Activated CD8-positive, alpha-beta T cell treated with anti-CD3 and anti-CD28 coated beads, Interleukin-2, amount 10 ng/mL, durations not matched to agents 7 days and 5 days (primary cell): ENCODE measurements at places on chromosomes 11 and 22.

GRCh38 chr11:34344768-34345539 lies 12.9 kb downstream of the ABTB2 start:
- peaks cover 21% of the 10 kb centered on the region for H3K4me1 ChIP-seq
- no peak overlapping the region for H3K27ac ChIP-seq
- no peak for DNase-seq
- H3K27me3 ChIP-seq: peaks cover 8% of the 10 kb centered on the region
- H3K4me3 ChIP-seq: no peak overlapping the region

GRCh38 chr22:43666457-43666856 lies 145.6 kb downstream of the EFCAB6 start:
- no peaks in the 10 kb centered on the region for H3K27me3 ChIP-seq
- H3K36me3 ChIP-seq: no peaks in the 10 kb centered on the region
- no peak overlapping the region for H3K27ac ChIP-seq
- no peak overlapping the region for H3K4me3 ChIP-seq
- DNase-seq: no peak

DNA sequence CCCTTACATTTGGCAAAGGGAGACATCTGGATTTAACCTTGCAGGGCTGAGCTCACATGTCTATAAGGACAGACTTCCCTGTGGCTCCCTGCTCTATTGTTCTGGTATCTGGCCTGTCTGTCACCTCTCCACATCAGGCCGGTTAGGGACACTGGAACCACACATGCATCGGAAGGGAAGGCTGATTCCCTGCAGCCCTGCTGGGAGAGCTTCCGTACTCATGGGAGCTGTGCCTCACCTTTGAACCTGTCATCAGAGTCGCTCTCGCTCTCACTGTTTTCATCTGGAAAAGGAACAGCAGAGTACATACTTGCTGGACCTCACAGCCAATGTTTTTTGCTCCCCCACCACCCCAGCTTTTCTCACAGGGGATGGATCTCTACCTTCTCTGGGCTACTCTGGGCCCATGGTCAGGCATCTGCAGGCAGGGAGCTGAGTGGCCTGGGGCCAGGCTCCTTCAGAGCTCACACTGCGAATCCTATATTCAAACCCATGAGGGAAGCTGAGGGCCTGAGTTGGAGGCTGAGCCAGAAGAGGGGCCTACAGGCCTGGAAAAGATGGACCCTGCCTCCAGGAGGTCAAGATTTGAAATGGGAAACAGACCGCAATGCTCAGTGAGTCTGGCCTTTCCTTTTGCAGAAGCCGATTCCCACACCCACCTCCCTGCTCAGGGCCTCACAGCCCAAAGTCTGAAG lies 31.3 kb downstream of the RPL27A start:
- DNase-seq: no peak
- H3K27me3 ChIP-seq: no peaks in the 10 kb centered on the region
- peaks cover 7% of the 10 kb centered on the region for H3K4me1 ChIP-seq
- H3K27ac ChIP-seq: no peak overlapping the region
- no peak overlapping the region for H3K4me3 ChIP-seq

GRCh38 chr22:45632791-45633515 lies 38.7 kb upstream of the ATXN10 start:
- no peaks in the 10 kb centered on the region for H3K36me3 ChIP-seq
- DNase-seq: no peak
- H3K4me3 ChIP-seq: no peak overlapping the region
- peaks cover 37% of the 10 kb centered on the region for H3K27me3 ChIP-seq
- H3K27ac ChIP-seq: no peak overlapping the region

- no peak overlapping the region for H3K27ac ChIP-seq
- peak; percentile 13 for DNase-seq
- peaks cover 7% of the 10 kb centered on the region for H3K27me3 ChIP-seq
- peaks cover 6% of the 10 kb centered on the region for H3K4me1 ChIP-seq
- H3K36me3 ChIP-seq: no peaks in the 10 kb centered on the region
Measured at GRCh38 chr11:76609736-76610370, 60.7 kb downstream of the LRRC32 start.

DNA sequence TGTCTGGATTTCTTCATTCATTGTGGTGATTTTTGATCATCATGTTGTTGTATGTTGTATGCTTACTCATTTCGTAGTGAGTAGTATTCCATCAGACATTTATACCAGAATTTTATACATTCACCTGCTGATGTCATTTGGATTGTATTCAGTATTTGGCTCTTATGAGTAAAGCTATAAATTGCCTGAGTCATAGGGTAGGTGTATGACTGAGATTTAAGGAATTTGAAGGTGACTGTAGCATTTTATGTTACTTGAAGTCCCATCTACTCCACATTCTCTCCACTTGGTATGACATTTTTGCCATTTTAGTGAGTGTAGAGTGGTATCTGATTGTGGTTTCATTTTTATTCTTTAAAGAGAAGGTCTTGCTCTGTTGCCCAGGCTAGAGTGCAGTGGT lies 548.2 kb downstream of the TBC1D22A start:
- DNase-seq: no peak
- no peak overlapping the region for H3K27ac ChIP-seq
- no peak overlapping the region for H3K4me3 ChIP-seq
- no peaks in the 10 kb centered on the region for H3K4me1 ChIP-seq

DNA sequence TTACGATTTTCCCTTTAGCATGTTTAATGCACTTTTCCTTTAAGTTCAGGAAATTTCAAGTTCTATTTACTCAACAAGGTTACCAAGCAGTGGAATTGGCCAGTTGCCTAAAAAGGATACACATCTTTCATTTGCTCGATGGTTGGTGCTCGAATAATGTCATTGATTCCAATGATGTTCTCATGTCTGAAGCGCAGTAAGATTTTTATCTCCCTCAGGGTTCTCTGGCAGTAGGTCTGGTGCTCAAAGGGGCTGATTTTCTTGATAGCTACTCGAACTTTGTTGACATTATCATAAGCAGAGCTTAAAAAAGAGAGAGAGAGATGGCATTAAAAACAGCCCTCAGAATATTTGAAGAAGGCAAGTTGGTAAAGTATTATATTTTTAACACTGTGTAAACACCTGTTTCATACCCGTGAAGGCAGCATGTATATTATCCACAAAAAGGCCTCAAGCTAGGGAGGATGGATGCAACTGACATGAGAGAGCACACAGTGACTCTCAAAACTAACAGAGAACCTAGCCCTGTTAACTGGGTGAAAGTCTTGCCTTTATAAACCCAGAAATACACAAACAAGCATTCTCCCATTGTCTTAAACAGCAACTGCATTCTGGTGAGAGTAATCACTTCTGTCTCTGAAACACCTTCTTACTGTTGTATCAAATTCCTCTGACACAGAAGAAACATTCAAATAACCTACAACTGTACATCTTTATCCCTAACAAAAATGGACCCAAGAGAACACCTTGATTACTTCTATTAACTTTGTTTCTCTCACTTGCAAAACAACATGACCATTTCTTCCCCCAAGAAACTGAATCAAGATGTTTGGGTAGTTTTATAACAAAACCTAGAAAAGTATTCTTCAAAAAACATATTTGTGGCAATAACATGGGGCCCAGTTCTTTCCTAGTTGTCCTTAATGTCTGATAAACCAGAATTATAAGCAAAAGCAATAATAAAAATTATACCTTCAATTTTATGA lies 59.6 kb downstream of the MAPK1 start:
- no peak for DNase-seq
- H3K4me3 ChIP-seq: no peak overlapping the region
- peaks cover 2% of the 10 kb centered on the region for H3K4me1 ChIP-seq
- H3K27me3 ChIP-seq: no peaks in the 10 kb centered on the region
- no peak overlapping the region for H3K27ac ChIP-seq

- peaks cover 8% of the 10 kb centered on the region for H3K36me3 ChIP-seq
- no peak overlapping the region for H3K27ac ChIP-seq
- H3K27me3 ChIP-seq: no peaks in the 10 kb centered on the region
- no peaks in the 10 kb centered on the region for H3K4me1 ChIP-seq
- H3K4me3 ChIP-seq: no peak overlapping the region
- DNase-seq: no peak
Measured at GRCh38 chr11:2599561-2600189, 100.1 kb downstream of the KCNQ1OT1 start.

DNA sequence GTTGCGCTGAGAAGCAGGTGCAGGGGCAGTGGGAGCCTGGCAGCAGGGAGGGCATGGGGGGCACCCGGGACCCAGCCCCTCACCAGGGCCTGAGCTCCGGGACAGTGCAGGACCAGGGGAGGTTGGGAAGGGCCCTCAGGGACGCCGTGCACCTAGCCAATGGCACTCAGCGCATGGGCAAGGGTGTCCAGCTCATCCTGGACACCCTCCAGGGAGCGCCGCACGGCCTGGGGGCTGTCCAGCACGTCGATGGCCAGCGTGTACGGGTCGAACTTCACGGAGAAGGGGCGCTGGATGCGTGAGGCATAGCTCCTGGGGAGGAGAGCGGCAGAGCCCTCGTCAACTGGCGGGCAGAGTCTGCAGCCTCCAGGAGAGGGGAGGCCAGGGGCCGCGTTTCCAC lies 3.1 kb upstream of the INS start:
- H3K27me3 ChIP-seq: no peaks in the 10 kb centered on the region
- no peaks in the 10 kb centered on the region for H3K4me1 ChIP-seq
- H3K36me3 ChIP-seq: no peaks in the 10 kb centered on the region
- no peak for DNase-seq
- no peak overlapping the region for H3K27ac ChIP-seq
- no peak overlapping the region for H3K4me3 ChIP-seq

DNA sequence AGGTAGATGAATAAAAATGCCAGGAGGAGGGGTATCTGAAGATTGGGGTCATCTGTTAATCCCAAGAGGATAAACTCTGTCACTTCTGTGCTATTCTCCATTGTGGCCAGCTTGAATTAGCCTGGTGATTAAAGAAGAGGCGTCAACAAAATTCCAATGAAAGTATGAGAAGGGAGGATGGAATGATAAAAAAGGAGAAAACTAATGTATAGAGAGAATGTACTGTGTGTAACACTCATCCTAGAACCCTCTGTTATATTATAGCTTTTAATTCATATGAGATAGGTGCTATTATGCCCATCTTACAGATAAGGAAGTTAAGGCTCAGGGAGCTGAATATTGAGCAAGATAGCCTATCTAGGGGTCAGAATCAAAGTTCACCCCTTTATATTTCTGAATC lies at the start of gene OR5B21:
Gene OR5B21 (minus strand): TSS at position 101 of the 400 bp plus-strand sequence. CDS start 0 bp downstream, at position 101.
- DNase-seq: no peak
- H3K4me1 ChIP-seq: no peaks in the 10 kb centered on the region
- H3K27ac ChIP-seq: no peak within 1 kb of the TSS
- no peaks in the 10 kb centered on the region for H3K27me3 ChIP-seq
- H3K36me3 ChIP-seq: peaks cover 21% of the 10 kb centered on the region
- no peak within 1 kb of the TSS for H3K4me3 ChIP-seq

GRCh38 chr11:61198948-61199523 lies 4.3 kb upstream of the PGA3 start:
- H3K27ac ChIP-seq: no peak overlapping the region
- peaks cover 6% of the 10 kb centered on the region for H3K27me3 ChIP-seq

- peaks cover 7% of the 10 kb centered on the region for H3K4me1 ChIP-seq
- H3K27me3 ChIP-seq: peaks cover 2% of the 10 kb centered on the region
- no peak overlapping the region for H3K4me3 ChIP-seq
Measured at GRCh38 chr11:35826949-35827348, 116.9 kb upstream of the LDLRAD3 start.

DNA sequence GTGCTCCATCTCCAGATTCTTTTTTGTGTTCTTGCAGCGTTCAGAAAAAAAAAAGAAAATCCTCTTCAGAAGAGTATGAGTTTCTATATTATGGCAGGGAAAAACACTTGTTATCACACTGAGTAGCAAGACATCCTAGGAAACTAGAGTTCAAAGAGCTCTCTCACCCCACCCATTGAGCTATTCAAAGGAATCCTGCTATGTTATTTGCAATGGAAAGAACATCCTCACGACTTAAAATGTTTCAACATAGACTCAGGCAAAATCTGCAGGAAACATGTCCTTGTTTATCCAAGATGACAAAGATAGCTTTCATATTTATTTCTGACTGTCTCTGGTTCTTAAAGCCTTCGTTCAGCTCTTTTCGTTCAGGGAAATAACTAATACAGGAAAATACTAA lies 331.6 kb upstream of the ANO5 start:
- H3K27ac ChIP-seq: no peak overlapping the region
- H3K4me1 ChIP-seq: no peaks in the 10 kb centered on the region
- H3K4me3 ChIP-seq: no peak overlapping the region
- H3K36me3 ChIP-seq: no peaks in the 10 kb centered on the region
- DNase-seq: no peak

- DNase-seq: no peak
- no peaks in the 10 kb centered on the region for H3K27me3 ChIP-seq
- peaks cover 5% of the 10 kb centered on the region for H3K36me3 ChIP-seq
- no peak overlapping the region for H3K4me3 ChIP-seq
- H3K27ac ChIP-seq: no peak overlapping the region
Measured at GRCh38 chr11:102472127-102472526, 19.6 kb upstream of the TMEM123 start.

GRCh38 chr11:68865241-68865640 lies 23.5 kb upstream of the CPT1A start:
- peaks cover 17% of the 10 kb centered on the region for H3K27me3 ChIP-seq
- peaks cover 15% of the 10 kb centered on the region for H3K4me1 ChIP-seq
- DNase-seq: no peak

GRCh38 chr22:17086788-17087497 lies 2.1 kb downstream of the IL17RA start:
- peaks cover 65% of the 10 kb centered on the region for H3K4me1 ChIP-seq
- H3K27ac ChIP-seq: peak overlapping the region; percentile 86
- DNase-seq: peak; percentile 45
- peaks cover 4% of the 10 kb centered on the region for H3K27me3 ChIP-seq
- H3K4me3 ChIP-seq: peak overlapping the region; percentile 80

DNA sequence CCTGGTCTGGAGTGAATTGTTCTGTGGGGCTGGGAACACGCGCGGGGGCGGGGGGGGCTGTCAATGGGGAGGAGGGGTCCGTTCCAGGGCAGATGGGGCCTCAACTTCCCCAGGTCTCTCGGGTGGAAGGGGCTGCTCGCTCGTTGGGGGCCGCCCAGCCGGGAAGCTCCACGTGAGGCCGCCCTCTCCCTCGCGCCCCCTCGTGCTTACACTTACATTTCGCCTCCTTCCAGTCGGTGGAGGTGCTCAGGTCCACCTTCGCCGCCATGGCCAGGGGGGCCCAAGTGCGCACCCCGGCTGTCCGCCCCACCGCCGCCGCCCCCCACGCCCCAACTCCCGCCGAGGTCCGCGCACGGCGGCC lies 452 bp downstream of the MACROD1 start:
- no peaks in the 10 kb centered on the region for H3K36me3 ChIP-seq
- DNase-seq: no peak
- H3K4me1 ChIP-seq: peaks cover 19% of the 10 kb centered on the region

DNA sequence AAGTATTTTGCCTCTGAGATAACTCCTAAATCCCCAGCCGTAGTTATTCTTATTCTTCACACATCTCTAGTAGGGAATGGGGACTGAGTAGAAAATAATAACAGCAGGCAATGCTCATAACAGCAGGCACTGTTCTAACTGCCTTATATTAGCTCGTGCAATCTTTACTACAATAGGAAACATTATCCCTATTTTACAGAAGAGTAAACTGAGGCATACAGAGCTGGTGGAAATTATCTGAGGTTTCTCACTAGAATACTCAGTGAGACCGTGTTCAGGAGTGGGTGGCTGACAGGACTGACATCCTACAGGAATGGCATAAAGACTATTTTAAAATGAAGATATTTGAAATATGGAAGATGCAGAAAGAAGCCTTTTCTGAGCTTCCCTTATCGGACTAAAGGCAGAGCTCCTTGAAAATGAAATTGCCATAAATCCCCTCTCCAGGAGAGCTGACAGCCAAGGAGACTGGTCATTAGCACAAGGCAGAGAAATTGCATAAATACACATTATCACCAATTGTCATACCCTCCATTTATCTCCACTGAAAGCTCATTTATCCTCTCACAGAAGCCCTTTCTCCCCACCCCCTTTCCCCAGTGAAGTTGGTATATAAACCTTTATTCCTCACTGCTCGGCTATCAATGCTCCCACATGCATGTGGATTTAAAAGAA lies 93.9 kb downstream of the RASSF10 start:
- H3K27ac ChIP-seq: no peak overlapping the region
- no peak for DNase-seq
- peaks cover 21% of the 10 kb centered on the region for H3K27me3 ChIP-seq
- no peak overlapping the region for H3K4me3 ChIP-seq
